ENCODE measurements at places on chromosomes 4 and X.
A peak's percentile ranks its signal among the peaks of the same experiment; 100 is the strongest.

DNA sequence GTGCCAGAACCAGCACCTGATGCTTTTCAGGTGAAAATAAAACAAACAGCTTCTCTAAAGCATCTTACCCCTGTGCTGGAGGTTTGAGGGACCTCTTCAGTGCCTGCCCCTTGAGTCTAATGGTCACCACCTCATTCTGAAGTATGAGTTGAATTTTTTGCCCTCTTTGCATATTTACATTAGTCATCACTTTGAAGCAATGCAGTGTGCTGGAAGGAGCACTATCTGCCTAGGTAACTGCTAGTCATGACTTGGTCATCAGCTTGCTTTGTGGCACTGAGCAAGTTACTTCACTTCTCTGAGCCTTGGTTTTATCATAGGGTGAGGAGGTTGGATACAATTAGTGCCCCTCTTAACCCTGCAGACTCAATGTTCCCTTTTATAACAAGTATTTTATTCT lies 44.9 kb downstream of the SPATA18 start:
- no peak for DNase-seq

GRCh38 chr4:173526027-173526482 lies 4.0 kb downstream of the HAND2 start:
- no peak for DNase-seq

DNA sequence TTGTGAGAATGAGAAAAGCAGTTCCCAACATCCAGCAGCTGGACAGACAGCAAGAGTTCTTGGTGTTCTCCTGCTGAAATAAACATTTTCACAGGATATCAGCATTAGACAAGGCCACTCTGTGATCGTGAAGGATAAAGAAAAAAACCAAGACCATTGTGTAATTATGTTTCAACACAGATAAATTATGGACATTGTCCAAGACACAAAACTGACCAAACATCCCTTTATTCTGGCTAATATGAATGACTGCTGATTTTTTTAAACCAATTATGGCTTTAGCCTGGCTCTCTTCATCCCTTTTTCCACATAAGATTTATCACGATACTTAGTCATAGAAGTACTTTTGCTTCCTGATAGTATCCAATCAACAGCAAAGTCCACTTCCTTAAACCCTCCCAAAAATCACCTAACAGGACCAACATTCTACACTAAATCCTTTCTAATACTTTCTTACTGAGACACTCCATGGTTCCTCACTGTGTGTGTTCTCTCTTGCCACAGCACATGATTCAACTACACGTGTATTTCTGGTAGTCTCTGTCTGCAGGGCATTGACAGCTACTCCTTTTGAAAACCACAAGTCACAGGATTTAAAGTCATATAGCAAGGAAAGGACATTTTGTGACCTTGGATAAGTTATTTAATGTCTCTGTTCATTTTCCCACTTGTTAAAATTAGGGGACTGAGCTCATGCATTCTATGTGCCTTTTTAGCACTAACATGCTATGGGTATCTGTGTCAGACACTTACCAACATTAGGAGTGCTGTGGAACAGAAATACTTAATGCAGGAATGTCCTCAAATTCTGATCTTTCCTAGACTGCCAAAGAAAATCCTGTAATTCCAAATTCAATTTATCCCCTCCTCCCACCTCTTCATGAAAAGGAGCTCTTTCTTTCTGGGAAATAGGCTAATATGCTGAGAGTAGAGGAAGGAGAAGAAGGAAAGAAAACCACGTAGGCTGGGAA lies 137.2 kb upstream of the PGRMC2 start:
- peak; percentile 10 for DNase-seq

DNA sequence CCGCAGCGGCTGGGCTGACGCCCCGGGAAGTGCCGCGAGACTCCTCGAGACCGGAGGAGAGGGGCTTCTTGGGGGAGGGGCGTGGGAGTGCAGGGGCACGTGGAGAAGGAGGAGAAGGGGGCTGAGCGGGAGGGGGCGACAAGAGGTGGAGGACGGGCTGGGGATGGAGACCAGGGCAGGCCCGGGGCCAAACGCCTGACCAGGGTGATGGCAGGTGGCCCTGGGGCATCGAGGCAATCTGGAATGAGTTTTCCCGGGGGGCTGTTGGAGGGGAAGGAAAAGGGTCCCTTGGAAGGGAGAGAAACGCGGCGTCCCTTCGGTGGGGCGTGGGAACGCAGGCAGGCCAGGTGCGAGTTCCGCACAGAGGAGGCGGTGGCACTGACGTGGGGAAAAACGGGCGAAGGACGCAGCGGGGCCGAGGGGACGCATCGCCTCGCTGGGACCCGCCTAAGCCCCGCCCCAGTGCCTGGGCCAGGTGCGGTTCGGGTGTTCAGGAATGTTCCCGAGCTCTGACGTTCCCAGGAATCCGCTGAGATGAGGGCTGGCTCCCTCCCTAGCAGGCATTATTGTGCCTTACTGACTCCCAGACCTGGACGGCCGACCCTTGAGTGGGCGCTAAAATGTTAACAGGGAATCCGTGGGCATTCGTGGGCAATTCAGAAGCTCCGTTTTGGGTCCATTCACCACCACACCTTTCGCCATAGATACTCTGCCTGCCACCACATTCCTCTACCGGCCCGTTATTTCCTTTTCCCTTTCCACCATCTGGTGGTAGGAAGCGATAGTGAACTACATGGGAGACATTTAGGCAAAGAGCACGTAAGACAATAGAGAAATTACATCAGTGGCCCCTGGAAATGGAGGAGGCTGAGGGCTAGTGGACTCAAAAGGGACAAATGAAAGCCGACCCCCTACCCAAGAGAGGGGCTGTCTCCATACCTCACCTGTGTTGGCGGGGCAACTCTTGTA lies 795 bp upstream of the SH3KBP1 start:
- DNase-seq: peak; percentile 77

- peak; percentile 34 for DNase-seq
These were observed 78.7 kb upstream of the OGT start for GRCh38 chrX:71454222-71454621.

DNA sequence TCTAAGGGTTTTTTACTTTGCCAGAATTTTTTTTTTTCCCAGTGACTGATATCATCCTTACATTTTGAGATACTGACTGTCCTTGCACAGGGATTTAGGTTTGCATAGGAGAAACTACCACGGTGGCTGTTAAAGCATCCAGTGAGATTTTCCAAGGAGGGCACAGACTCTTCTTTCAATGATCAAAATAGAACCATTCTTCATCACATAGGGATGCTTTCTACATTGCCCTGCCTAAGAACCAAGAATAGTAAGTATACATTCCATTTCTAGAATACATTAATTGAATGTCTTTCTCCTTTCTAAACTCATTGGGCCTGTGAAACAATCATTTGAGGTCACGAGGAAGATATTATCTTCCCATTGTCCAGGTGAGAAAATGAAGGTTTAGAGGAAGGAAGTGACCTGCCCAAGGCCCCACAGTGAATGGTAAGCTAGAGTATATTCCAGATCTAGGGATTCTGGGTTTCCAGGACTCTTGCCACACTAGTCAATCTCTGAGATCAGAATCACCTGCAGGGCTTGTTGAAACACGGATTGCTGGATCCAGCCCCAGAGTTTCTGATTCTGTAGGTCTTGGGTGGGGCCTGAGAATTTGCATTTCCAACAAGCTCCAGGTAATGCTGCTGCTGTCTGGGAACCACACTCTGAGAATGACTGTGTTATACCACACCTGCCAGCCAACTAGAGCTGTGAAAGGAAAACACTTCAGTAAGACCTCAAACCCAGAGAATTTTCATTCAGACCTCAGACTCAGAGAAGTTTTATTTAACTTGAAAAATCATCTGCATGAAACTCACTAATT lies 17.7 kb upstream of the TMEM154 start:
- no peak for DNase-seq

- no peak for DNase-seq
These were observed 64.9 kb downstream of the HMGB2 start for GRCh38 chr4:173269280-173269679.

DNA sequence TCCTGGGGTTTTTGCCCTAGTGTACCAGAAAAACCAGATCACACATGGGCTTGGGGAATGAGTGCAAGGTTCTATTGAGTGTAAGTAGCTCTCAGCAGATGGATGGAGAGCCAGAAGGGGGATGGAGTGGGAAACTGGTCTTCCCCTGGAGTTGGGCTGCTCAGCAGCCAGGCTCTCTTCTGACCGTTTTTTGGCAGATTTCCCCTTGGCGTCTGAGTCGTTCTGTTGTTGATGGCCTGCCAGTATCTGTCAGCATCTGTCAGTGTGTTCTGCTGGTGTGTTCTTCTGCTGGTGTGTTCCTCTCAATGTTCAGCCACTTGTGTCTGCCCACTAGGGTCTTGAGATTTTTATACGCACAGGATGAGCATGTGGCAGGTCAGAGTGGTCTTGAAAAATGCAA lies 633.9 kb upstream of the CPEB2 start:
- no peak for DNase-seq

GRCh38 chrX:17185431-17185830 lies 189.6 kb upstream of the NHS start:
- no peak for DNase-seq

DNA sequence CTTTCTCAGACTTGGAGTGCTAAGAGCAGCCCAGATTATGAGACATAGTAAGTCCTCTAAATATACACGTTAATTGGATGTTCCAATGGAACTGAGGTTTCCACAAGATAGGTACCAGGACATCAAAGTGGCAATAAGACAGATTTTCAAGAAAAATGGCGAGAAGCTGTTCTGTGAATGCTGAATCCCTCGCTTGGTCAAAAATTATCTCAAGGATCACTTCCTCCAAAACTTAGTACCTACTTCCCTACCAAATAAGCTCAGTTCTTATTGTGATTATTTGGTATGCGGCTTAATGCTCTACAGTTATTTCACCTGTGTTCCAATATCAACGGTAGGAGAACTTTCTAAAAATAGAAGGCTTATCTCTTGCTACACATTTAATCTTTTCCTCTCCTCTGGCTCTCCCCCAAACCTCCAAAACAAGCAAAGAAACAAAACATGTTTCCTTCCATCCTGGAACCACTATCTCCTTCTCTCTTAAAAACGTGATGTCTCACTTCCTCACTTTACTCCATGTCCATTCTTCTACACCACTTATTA lies 14.7 kb downstream of the PDGFC start:
- no peak for DNase-seq

- no peak for DNase-seq
These were observed 348.3 kb downstream of the PCDH7 start for GRCh38 chr4:31068257-31069075.

GRCh38 chrX:154735695-154736393 lies 15.0 kb downstream of the GAB3 start:
- DNase-seq: peak; percentile 87

- DNase-seq: peak; percentile 8
These were observed 448.2 kb upstream of the FAT1 start for GRCh38 chr4:187171706-187172339.

GRCh38 chrX:132266583-132267355 lies 47.5 kb upstream of the RAP2C start:
- no peak for DNase-seq

DNA sequence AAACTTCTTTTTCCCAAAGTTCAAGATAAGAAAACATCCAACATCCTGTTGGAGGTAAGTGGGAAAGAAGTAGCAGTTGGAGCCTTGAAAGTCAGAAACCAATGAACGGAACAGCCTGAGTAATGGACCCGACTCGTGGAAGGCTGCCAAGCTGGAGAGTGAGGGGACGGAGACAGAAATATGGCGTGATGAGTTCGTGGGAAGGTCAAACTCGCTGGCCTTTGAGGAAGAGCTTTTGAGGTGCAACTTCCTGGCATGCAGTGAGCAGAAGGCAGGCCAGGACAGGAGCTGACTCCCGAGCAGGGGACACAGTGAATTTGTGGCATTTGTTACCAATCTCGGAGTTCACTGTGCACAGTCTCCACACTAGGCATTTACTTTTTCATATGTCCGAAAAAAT lies 1.0 kb upstream of the TRIML1 start:
- DNase-seq: no peak

DNA sequence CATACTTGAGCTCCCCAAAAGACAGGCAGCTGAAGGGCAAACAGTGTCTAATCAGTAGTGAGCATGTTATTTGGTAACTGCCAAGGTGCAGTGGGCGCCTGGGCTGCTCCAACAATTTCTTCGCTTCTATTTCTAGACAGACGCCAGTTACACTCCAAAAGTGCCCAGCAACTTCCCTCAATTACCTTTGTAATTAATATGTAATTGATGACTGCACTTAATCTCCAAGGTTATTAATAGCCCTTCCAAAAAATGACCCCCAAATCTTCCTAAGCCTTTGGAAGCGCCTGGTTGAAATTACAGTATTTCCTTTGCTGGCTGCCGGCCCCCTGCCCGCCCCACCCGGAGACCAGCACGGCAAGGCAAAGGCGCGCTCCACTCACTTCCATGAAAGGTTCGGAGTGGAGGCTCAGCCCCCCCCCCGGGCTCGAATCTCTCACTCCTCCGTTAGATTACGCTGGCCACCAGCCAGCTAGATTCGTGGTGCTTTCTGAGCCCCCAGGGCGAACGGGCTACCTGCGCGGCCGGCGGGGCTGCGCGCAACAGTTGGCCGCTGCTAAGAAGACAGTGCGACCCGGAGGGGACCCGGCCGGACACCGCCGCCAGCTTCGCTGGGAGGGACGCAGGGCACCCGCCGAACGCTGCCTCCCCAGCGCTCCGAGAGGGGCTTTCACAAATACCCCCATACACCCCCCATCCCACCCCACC lies 1.9 kb downstream of the GPC4 start:
- no peak for DNase-seq

GRCh38 chrX:133640161-133641015 lies 225.1 kb upstream of the GPC4 start:
- DNase-seq: no peak

GRCh38 chr4:3372933-3373465 lies 68.8 kb upstream of the HGFAC start:
- no peak for DNase-seq

- no peak for DNase-seq
These were observed 97.6 kb downstream of the SH3KBP1 start for GRCh38 chrX:19789782-19790181.

GRCh38 chr4:189304809-189305208 lies 635.9 kb upstream of the FRG1 start:
- no peak for DNase-seq

DNA sequence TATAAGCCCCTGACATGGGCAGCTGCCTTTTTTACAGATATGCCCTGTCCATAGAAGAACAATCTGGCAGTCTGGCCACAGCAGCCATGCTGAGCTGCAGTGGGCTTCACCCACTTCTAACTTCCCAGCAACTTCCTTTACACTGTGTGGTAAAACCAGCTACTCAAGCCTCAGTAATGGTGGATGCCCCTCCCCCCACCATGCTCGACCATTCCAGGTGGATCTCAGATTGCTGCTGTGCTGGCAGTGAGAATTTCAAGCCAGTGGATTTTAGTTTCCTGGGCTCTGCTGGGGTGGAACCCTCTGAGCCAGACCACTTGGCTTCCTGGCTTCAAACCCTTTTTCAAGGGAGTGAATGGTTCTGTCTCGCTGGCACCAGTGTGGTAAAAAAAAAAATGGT lies 355.9 kb upstream of the EDA2R start:
- no peak for DNase-seq

GRCh38 chr4:139011225-139011950 lies 4.2 kb upstream of the NOCT start:
- DNase-seq: no peak

DNA sequence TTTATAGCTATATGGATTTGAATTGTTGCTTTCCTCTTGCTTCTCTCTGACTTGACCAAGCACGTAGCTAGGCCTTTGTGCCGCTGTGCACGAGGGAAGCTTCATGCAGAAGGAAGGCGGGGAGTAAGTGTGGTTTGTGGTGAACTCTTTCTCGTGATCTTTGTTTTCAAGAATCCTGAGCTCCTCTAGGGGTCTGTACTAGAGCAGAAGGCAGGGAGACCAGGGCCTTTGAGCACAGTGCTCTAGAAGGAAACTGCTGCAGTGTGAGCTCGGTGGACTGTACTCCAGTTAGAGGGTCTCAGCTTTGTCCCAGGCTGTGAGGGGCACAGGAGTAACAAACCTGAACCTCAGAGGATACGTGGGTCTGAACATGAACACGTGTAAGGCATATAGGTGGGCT lies 49.0 kb downstream of the AGA start:
- no peak for DNase-seq

Data from EL (cell line).